Caudate nucleus (tissue), 63 donors: ENCODE measurements at places on chromosomes 6 and 20.

GRCh38 chr6:52457096-52457495, 37.0 kb downstream of the EFHC1 start:
- no peak for DNase-seq

DNA sequence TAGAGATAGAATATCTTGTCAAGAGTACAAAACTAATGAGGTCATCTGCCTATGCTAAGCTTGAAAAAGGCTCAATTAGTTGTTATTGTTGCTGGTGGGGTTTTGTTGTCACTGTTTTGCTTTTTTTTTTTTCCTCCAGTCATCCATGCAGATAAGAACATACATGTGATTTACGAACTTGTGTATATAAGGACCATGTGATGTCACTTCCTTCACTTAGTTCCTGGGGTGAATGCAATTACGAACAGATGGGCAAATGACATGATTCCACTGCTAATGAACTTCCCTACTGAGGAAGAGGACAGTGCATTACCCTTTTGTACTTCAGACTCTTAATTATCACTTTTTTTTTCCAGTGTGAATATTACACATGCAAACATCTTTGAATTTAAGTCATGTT, 1175.3 kb upstream of the GJE1 start:
- DNase-seq: no peak

DNA sequence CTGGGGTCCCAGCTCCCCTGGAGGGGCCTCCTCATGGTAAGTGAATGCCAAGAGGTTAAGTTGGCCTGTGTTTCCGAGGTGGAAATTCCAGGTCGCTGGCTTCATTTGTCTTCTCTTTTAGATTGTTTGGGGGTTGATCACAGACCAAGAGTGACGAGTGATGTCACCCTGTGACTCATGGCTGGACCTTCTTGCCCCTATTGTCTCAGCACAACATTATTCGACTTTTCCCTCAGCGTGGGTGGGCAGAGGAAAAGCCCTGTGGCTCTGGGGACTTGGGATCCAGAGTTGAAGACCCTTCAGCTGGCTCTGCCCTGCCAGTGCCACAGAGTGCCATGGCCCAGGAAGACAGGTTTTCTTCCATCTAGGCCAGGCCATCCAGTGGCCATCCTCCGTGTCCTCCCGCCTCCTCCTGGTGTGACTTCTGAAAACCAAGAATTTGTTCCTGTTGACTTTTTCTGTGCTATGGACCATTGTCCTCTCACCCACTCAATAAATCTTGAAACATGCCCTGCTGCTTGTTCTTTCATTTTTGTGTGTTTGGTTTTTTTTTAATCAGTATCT, 15.4 kb upstream of the SNHG17 start:
- DNase-seq: no peak

DNA sequence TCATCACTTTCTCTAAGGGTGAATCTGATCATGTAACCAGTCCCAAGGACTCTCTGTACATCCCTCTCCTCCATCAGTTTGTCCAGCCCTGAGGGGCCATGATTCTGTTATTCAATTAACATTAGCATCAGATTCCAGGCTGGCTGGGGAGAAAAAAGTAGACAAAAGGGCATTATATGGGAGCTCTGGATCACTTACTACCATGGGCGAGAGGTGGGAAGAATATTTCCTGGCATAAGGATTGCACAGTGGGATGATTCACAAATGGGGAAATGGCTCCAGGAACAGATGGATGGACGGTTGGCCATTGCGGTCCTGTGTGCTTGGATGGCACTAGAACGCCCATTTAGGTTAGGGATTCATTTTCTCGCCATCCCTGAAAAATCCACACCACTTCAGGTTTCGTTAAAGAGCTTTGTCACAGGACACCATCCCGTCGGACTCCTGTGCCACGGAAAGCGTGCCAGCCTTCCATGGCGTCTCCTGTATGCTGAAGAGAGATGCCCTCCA, 112.6 kb downstream of the THBS2 start:
- no peak for DNase-seq

GRCh38 chr20:20084296-20084752, 32.0 kb downstream of the CFAP61 start:
- peak; percentile 17 for DNase-seq

- DNase-seq: no peak
Observed at GRCh38 chr20:20317621-20318364, 50.1 kb upstream of the INSM1 start.

GRCh38 chr20:64107736-64108457, 532 bp upstream of the NPBWR2 start:
- DNase-seq: no peak

DNA sequence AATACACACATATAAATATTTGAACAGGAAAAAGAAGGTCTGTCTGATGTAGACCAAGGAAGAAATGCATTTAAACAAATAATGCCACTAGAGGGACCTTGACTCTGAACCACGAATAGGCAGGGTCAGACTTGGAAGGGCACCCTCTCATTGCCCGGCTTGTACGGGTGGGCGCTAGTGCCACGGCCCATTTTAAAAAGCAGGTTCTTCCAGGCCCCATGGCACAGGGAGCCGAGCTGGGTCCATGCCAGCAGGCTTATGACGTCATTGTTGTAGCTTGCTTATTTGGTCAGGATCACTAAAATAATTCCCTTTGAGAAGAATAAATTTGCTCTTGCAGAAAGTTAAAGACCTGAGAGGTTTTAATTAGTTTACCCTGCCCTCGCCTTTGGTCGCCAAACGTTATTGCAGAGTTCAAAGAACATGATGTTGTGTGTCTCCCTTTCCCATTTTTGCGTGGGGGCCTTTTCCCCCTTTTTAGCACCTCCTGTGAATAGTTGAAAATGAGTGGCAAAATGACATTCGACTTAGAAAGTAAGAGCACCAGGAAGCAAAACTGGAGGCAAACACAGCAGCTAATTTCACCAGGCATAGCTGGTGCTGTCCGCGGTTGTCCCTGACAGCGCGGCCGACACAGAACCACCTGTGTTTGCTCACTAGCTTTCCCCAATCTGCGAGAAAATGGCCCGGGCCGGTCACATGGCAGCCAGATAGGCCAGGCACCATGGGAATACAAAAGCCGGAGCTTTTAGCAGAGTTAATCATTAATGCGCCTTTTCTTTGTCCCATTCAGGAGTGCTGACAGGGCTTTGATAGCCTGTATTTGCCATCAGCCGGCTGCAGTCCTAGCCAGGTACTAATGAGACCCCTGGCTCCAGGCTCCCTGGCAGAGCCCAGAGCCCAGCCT, 93.8 kb downstream of the FOXA2 start:
- no peak for DNase-seq

- no peak for DNase-seq
Observed at GRCh38 chr6:118770112-118770788, 118.9 kb upstream of the CEP85L start.

GRCh38 chr6:106253172-106253571, 72.4 kb downstream of the ATG5 start:
- DNase-seq: no peak

GRCh38 chr6:158002951-158003853, 21.5 kb downstream of the SYNJ2 start:
- DNase-seq: no peak

- DNase-seq: no peak
Observed at GRCh38 chr6:25223490-25223991, 55.6 kb upstream of the CARMIL1 start.

DNA sequence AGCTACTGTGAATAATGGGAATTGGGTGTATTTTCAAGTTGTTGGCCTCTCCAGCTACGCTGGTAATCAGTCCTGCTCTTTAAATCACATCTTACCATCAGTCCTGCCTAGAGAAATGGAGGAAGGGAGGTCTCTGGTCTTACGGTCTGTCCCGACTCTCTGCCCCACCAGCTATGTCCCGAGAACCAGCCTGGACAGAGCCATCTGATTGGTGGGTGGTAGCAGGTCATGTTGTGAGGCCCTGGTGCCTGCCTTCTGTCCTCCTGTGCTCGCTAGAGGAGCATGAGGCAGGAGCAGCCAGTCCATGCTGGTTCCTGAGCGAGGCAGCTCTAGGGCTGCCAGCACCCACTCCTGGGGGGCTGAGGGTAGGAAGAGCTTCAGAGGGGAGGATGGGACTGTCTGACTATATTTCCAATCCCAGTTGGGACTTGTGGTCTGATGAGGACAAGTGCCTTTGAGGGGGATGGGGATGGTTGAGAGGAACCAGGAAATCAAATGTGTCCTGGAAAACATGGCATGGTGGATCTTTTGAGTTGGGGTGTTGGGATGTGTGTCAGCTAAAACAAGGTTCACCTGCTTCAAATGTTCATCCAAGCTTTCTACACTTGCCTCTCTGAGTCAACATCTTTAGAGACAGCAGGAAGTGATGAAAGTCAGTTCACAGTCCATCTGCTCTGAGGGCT, 33.0 kb downstream of the SYNJ2 start:
- no peak for DNase-seq

- no peak for DNase-seq
Observed at GRCh38 chr6:158920311-158920905, 79.6 kb downstream of the RSPH3 start.

- DNase-seq: no peak
Observed at GRCh38 chr6:44496665-44497369, 109.3 kb downstream of the CDC5L start.

DNA sequence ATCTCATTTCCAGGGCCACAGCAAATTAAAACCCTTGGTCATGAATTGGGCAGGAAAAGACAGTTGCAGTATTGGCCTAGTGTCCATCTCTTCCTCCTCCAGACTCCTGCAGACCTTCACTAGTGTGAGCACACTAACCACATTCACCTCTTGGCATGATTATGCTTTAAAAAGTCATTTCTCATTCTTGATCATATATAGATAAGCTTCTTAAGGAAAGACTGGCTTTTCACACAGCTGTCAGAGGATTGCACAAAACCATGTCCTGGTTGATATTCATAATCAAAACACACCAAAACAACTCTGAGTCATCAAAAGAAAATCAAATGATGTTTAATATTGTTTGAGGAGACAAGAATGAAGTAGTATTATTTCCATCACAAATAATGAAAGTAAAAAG, 52.1 kb downstream of the TMEM200A start:
- DNase-seq: no peak

GRCh38 chr20:19026121-19026878, 186.1 kb upstream of the SLC24A3 start:
- DNase-seq: no peak

GRCh38 chr6:13664703-13665352, 46.8 kb downstream of the RANBP9 start:
- no peak for DNase-seq

- no peak for DNase-seq
Observed at GRCh38 chr6:25312703-25313102, 33.5 kb downstream of the CARMIL1 start.

DNA sequence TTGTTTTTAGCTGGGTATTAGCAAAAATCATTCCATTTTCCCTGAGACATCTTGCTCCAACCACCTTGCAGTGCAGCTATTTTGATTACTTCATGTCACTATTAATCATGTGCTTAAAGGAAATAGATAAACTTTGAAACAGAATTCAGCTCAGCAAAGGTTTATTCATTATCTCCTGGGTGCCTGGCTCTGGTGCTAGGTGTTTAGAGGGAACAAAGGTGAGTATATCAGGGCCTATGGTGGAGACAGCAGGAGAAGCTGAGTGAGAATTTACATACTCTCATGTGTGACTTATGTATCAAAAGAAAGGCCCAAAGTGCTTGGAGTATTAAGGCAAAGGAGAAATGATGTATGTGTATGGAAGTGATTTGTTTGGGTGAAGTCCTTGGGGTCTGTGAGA, 63.8 kb upstream of the BMP2 start:
- no peak for DNase-seq

DNA sequence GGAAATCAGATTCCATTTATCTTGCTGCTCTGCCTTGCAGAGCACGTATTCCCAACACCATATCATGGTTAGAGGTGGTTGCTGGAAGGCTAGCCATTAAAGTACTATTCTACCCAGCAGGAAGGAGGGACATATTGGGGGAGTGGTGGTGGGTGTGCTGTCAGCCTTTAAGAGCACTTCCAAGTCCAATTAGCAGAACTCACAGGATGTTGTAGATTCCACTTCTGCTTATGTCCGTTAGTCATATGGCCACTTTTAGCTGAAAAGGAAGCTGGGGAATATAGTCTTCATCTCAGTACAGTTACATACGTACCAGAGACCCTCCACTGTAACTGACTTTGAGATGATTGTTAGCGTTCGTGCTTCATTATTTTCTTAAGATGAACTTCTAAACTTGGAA, 94.4 kb downstream of the SAMD3 start:
- DNase-seq: no peak

- DNase-seq: no peak
Observed at GRCh38 chr6:44593539-44593944, 206.0 kb downstream of the CDC5L start.

DNA sequence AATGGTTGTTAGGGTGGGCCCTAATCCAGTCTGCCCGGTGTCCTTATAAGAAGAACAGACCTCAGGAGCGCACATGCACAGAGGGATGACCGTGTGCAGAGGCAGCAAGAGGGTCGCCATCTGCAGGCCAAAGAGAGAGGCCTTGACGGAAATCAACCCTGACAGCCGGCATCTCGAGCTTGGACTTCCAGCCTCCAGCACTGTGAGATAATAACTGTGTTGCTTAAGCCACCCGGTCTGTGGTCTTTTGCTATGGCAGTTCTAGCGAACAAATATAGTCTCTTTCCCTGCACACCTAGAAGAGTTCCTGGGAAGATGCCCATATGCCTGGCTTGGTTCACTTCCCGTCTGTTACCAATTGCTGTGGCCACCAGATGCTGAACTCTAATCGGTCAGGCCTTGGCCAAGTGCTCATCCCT, 35.3 kb upstream of the PTGIS start:
- DNase-seq: no peak

DNA sequence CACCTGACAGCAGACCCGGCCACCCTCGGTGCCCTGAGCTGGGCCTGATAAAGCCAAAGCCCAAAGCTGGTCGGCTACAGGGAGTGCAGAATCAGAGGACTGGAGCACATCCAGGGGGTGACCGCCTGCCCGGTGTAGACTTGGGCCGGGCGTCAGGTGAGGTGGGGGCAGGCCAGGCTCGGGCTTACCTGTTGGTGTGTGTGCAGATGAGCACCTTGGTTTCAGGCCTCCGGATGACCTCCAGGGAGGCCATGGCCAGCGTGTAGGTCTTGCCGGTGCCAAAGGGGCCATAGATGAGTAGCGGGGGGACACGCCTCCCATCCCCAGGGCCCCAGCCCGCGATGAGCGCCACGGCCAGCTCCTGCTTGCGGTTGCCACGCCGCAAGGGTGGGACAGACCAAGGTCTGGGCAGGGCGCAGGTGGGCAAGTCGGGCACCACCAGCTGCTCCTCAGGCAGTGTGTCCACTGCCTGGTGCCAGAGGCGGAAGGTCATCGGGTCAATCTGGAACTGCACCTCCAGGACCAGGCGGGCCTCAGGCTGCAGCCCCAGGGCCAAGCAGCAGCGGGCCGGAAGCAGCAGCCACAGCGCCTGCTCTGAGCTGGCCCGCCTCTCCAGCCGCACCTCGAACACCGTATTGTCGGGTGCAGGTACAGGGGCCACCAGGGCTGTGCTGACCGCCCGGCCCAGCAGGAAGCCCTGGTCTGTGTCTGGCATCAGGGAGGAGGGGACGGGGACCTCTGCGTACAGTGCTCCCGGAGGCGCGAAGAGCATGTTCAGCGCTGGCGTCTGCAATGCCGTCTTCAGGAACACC, 5.7 kb downstream of the HELZ2 start:
- no peak for DNase-seq

- no peak for DNase-seq
Observed at GRCh38 chr6:109610590-109610989, 80.4 kb downstream of the AK9 start.
